Stimulated activated CD4-positive, alpha-beta T cell treated with anti-CD3 and anti-CD28 coated beads, Interleukin-2, amount 100 ng/mL, for 48 hours (primary cell): ENCODE measurements at places on chromosomes 11 and 22.

GRCh38 chr11:93287434-93287833 is 43.1 kb upstream of the DEUP1 start:
- no peak for DNase-seq

GRCh38 chr11:66950112-66950535 is 8.1 kb downstream of the PC start:
- DNase-seq, result peak; percentile 23

GRCh38 chr22:44701824-44702478 is at the start of gene PRR5:
Gene PRR5 (plus strand): TSS chr22:44702204. CDS start chr22:44702475, 271 bp downstream.
- DNase-seq, result peak; percentile 61

- no peak for DNase-seq
Observed at GRCh38 chr11:41051919-41052635, 407.4 kb downstream of the LRRC4C start.

GRCh38 chr22:20390394-20390907 is 3.5 kb upstream of the ZNF74 start:
- no peak for DNase-seq

DNA sequence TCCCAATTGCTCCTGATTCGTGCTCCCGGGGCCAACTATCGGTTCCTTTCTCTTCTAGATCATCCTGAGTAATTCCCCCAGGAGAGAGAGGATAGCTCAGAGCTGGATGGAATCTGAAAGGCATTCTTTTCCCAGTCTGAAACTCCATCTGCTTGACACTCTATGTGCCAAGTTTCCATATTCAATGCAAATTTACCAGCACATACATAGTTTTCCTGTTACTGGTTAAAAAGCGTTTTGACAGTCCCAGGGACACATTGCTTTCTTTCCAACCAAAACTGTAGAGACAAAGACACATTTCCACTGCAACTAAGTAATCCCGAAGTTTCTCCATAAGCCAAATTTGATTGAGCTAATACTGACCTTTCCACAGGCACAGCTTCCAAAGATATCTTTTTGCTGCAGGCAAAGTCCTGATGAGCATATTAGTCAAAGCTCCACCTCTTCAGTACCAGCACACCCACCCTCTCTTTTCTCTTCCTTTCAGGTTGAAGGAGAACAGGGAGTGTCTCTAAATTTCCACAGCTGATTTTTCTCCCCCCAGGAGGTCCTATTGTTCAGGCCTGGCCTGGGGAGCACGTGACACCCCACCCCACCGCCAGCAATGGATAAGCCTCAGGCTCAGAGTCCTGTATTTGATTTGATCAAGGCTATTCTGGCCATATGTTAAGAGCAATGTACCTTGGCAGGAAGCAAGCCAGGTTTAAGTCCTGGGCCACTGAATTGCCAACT is 9.7 kb upstream of the ANKK1 start:
- DNase-seq, result no peak

DNA sequence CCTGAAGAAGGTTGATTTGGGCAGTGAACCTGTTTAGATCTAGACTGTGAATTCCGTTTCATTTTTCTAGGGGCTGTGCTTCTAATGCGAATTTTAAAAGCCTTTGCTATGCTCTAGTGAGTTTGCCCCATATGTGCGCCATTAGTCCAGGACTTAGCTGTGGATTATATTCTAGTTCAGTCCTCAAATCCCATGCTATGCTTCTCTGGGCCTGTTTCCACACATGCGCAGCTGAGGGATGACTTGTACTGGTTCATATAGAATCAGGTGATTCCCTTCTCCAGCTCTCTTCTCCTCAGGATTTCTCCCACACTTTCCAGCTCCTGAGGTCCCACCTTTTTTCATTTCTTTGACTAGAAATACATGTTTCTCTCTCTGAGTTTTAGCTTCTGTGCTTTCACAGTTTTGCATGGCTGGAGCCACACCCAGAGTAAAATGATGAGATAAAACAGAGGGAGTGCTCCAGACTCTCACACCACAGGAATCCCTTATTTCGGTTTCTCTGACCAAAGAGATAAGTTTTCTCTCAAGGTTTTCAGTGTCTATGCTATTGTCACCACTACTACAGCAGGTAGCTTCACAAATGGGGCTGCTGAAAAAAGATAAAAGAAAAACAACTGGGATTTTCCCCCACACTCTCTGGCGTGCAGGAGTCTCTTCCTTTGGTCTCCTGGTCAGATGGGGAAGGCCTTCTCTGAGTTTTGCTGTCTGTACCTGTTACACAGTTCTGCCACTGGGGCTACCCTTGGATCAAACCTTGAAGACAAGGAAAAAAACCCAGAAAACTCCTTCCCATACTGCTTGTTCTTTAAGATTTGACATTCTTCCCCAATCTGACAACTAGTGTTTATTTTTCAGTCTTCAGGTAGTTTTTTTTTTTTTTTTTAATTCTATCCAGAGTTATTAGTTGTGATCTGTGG is 96.2 kb upstream of the TEAD1 start:
- DNase-seq, result no peak

DNA sequence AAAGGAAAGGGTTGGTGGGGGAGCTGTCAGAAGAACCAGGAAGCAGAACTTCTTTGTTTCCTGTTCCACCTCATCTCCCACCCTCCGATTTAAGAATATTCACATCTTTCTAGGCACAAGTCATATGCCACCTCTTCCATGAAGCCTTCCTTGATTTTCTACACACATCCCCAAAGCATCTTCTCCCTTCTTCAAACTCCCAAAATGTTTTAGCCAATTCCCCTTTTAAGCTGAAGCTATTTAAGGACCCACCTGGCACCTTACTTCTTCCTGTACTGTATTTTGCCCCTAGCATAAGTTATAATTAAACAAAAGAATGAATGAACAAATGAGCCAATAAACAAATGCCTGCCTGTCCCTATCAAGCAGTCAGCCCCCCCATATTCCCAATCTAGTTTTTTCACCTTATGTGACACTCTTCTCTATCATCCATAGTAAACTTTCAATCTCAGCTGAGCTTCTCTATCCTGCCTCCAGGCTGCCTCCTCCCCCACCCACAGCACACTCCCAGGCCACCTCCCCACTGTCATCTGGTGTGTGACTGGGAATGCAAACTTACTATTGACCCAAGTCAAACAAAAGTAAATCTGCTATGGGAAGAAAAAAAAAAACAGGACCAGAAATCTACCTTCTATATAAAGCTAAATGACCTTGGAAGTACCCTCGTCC is 3.9 kb downstream of the TNKS1BP1 start:
- DNase-seq, result no peak
